ENCODE measurements at places on chromosomes 5 and 9.

DNA sequence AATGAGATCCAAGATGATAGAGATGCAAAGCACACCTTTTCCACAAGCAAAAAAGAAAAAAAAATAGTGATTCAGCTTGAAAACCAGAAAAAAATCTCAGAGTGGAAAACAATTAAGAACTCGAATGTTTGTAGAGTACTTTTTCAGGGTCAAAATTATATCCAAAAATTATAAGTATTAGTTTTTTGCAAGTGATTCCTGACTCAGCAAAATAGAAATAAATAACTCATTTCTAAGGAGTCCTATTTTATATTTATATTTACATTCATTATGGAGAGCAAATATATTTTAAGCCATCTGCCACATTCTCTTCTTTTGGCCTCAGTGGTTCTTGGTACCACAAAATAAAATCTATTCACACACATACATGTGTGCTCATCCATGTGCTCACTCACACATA is 1011.8 kb upstream of the ARRDC3 start:
- no peak for DNase-seq

GRCh38 chr5:96023518-96023917 is 61.9 kb upstream of the ELL2 start:
- no peak for DNase-seq

DNA sequence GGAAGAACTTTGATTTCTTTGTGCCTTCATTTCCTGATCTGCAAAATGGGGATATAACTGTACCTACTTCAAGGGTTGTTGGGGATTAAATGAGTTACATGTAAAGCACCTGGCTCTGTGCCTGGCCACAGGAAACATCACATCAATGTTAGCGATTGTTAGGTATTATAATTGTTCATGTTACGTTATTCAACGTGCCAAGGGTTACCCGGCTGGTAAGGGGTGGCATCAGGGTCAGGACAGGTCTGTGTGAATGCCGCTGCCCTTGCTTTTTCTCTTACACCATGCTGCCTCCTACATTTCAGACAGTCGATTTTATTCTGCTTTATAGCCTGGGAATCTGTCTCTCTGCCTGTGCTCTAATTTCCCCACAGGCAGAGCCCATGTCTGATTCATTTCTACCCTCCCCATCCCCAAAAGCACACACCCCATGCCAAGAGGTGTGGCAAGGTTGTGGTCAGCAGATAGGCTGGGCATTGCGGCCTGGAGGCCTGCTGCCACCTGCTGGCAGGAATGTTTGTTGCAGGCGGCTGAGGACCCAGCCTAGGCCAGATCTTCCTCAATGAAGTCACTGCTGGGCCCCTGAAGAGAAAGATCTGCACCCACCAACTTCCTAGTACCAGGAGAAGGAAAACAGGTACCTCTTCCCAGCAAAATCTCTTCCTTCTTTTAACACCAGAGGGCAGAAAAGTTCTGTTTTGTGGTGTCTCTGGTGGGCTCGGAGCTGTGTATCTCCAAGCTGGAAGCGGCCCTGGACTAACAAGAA is 5.3 kb downstream of the ANKS6 start:
- DNase-seq, result peak; percentile 53

- DNase-seq, result no peak
Observed at GRCh38 chr5:136191304-136192014, 1.5 kb downstream of the SMIM32 start.

DNA sequence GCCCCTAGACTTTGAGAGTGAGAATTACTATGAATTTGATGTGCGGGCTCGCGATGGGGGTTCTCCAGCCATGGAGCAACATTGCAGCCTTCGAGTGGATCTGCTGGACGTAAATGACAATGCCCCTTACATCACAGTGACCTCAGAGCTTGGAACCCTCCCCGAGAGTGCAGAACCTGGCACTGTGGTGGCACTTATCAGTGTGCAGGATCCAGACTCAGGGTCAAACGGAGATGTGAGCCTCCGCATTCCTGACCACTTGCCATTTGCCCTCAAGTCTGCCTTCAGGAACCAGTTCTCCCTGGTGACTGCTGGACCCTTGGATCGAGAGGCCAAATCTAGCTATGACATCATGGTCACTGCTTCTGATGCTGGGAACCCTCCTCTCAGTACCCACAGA is 1.3 kb downstream of the PCDHGC4 start:
- DNase-seq, result no peak

GRCh38 chr9:97441729-97442128 is 29.8 kb downstream of the TDRD7 start:
- DNase-seq, result no peak

DNA sequence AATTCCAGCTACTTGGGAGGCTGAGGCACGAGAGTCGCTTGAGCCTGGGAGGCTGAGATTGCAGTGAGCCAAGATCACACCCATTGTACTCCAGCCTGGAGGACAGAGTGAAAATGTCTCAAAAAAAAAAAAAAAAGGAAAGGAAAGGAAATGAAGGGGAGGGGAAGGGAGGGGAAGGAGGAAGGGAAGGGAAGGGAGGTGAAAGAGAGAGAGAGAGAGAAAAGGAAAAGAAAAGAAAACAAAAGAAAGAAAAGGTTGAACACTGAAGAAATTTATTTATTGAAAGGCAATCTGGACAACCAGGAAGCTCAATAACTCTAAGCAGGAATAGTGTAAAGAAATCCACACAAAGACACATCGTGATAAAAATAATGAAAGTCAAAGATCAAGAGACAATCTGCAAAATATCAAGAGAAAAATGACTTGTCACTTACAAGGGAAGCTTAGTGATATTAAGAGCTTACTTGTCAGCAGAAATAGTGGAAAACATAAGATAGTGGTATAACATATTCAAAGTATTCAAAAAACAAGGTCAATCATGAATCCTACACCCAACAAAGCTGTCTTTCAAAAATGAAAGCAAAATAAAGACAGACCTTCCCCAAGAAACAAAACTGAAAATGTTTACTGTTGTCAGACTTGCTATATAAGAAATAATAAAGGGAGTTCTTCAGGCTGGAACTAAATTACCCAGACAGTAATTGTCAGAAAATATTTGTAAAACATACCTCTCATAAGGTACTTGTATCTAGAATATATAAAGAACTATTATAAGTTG is 10.9 kb upstream of the RIMOC1 start:
- DNase-seq, result no peak

- DNase-seq, result no peak
Observed at GRCh38 chr5:160643616-160644240, 208.3 kb downstream of the ATP10B start.

- DNase-seq, result no peak
Observed at GRCh38 chr5:134059758-134060495, 54.6 kb upstream of the TCF7 start.

DNA sequence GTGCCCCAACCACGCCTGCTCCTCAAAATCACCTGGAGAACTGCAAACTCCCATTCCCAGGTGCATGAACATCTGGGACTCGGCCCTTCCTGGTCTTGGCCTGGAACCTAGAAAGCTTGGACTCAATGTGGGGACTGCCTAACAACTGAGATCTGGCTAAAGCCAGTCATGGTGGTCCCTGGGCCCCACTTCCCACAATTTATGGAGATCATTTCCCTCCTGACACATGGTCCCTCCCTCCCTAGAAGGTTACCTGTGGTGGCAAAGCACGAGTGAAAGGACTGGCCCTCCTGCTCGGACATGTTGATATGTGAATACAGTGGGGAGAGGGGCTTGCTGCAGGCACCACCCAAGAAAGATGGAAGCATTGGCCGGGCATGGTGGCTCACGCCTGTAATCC is 18.8 kb downstream of the BICD2 start:
- DNase-seq, result no peak

- DNase-seq, result no peak
Observed at GRCh38 chr5:163917747-163918146, 412.3 kb downstream of the MAT2B start.

DNA sequence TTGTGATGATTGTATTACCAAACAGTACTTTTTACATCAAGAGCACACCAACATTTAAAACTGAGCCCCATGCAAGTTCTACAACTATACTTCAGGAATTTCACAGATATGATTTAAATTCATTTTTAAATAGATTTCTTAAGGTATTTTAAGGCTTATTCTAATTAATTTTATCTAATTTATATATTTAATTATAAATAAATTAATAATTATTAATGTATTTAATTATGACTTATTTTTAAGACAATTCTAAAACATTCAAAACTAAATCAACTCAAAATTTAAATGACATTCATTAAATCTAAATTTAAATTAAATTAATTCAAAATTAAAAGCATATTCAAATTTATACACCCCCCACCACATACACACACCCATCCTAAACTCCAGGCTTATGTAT is 299.2 kb downstream of the NFIB start:
- no peak for DNase-seq

GRCh38 chr9:8621416-8621815 is 821.8 kb upstream of the DMAC1 start:
- no peak for DNase-seq

GRCh38 chr5:127022846-127023245 is 7.5 kb downstream of the MARCHF3 start:
- DNase-seq, result no peak

DNA sequence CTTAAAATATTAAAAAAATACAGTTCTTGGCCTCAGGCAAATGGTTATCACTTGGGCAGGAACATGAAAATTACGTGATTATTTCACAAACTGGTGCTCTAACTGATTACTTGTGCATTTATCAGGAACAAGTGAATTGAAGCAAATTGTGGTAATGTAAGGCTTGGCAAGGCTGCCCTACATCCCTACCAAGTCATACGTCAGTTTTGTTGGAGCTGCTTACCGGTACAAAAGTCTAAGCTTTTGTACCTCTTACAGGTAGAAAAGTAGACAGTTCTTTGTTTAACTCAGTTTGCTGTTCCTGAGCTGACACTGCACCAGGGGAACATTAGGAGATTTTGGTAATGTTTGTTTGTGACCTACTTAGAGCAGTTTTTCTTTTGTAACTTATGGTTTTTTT is 2.2 kb downstream of the G3BP1 start:
- DNase-seq, result no peak

GRCh38 chr9:3215658-3216057 is 310.1 kb downstream of the RFX3 start:
- no peak for DNase-seq

- DNase-seq, result no peak
Observed at GRCh38 chr5:22928821-22929482, 75.8 kb upstream of the CDH12 start.

GRCh38 chr9:3497857-3498256 is 27.9 kb downstream of the RFX3 start:
- DNase-seq, result no peak

Measured in smooth muscle cell of the brain vasculature (primary cell).